Motor neuron (in vitro differentiated cells): ENCODE measurements at places on chromosomes 11 and 22. TPM values are rescaled to one million over a fixed set of nuclear protein-coding genes. Genes with fewer than 3 reads are reported as not detected.

CARNS1 gene
- total RNA-seq = 0.74 and 1.1 TPM in 2 replicates

DNA sequence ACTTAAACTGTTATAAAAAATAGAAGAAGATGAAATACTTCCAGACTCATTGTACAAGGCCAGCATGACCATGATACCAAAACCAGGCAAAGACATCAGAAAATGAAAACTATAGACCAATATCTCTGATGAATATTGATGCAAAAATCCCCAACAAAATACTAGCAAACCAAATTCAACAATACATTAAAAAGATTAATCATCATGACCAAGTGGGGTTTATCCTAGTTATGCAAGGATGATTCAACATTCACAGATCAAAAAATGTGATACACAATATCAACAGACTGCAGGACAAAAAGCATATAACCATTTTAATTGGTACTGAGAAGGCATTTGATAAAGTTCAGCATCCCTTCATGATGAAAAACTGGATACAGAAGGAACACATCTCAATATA is 824.5 kb upstream of the RAG2 start:
- ATAC-seq = no peak

GRCh38 chr11:108512708-108513107 is 14.5 kb upstream of the POGLUT3 start:
- no peak for ATAC-seq

DNA sequence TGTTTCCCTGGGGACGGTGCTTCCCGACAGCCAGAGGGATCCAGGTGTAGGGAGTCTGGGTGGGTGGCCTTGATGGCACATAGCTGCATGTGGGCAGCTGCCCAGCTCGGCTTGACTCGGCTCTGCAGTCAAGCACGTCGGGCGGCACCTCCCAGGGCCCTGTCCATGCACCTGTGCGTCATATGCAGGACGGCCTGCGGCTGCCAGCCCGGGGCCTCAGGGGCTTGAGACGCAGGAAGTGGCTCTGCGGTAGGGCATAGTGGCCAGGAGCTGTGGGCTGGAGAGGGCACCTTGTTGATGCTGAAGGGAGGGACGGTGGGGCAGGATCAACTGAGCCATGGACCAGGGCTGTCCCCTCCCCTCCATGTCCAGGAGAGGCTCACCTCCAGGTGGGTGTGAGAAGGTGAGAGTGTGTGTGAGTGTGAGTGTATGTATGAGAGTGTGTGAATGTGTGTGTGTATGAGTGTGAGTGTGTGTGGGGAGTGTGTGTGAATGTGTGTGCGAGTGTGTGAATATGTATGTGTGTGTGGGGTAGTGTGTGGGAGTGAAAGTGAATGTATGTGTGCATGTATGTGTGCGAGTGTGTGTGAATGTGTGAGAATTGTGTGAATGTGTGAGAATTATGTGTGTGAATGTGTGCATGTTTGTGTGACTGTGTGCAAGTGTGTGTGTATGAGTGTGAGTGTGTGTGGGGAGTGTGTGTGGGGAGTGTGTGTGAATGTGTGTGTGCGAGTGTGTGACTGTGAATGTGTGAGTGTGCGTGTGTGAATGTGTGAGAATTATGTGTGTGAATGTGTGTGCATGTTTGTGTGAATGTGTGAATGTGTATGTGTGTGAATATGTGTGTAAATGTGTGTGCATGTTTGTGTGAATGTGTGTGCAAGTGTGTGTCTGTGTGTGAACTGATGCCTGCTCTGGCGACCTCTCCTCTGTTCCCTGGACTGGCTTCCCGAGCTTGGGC is 5.7 kb upstream of the SUN2 start:
- ATAC-seq = no peak

CNIH2 gene
- total RNA-seq = 0.41 TPM in 1 of 2 replicates, not detected in the other

CALCA gene
- 6.8 and 7.2 TPM in 2 replicates for total RNA-seq

DNA sequence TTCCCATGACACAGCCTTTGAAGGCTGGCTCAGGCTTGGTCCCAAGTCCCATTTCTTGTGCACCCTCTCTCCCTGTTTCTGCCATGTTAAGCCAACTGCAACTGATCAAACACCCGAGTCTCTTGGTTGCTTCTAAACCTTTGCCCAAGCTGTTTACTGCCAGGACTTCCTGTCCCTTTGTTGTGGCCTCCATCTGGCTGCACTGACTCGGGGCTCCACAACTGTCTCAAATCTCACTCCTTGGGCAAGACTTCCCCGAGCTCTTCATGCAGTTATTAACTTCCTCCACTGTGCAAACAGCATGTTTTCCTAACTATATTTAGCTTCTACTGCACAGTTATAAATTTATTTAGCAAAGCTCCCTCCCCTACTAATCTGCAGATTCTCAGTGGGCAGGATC is 4.3 kb downstream of the VPREB1 start:
- ATAC-seq = no peak

DNA sequence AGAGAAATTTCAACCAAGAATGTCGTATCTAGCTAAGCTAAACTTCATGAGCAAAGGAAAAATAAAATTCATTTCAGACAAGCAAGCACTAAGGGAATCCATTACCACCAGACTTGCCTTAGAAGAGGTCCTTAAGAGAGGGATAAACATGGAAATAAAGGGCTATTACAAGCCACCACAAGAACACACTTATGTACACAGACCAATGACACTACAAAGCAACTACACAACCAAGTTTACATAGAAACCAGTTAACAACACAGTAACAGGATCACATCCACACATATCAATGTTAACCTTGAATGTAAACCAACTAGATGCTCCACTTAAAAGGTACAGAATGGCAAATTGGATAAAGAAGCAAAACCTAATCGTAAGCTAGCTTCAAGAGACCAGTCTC is 38.0 kb downstream of the TMEM123 start:
- no peak for ATAC-seq

- ATAC-seq = no peak
These were observed 11.7 kb upstream of the DNAJB13 start for GRCh38 chr11:73939096-73939495.

OR8H3 gene
- total RNA-seq = not detected in 2 replicates

GRCh38 chr22:22920104-22920654 is 32.6 kb downstream of the IGLL5 start:
- ATAC-seq = no peak

APOA4 gene
- not detected in 2 replicates for total RNA-seq

DNA sequence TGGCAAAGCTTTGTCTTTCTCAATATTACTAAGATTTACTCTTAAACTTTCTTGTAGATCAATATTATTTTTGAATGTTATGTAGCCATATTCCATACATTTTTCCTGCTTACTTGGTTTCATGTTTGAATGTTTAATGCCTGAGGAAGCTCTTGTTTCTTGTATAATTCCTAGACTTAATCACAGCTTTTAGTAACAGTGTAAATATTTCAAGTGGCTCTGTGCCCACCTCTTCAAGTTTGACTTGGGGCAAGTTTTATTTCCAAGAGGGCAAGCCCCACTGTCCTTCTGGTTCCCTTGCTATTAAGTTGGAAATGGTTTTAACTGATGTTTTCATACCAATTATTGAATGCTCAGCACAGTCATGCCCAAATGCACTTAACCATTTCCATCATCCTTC is 1004.1 kb downstream of the OPCML start:
- no peak for ATAC-seq

GRCh38 chr11:121643479-121644186 is 190.9 kb upstream of the SORL1-AS1 start:
- peak; percentile 58 for ATAC-seq

TMPRSS4 gene
- total RNA-seq = 1.7 TPM in 1 of 2 replicates, not detected in the other

GRCh38 chr11:9718147-9718546 is 54.3 kb downstream of the SWAP70 start:
- peak; percentile 60 for ATAC-seq

INS gene
- not detected in 2 replicates for total RNA-seq

GAS2 gene
- 1.5 and 2.0 TPM in 2 replicates for total RNA-seq

OR52H1 gene
- 0.51 TPM in 1 of 2 replicates, not detected in the other for total RNA-seq

SLC22A12 gene
- total RNA-seq = 0.15 TPM in 1 of 2 replicates, not detected in the other

FAM168A gene
- total RNA-seq = 46.6 and 53.3 TPM in 2 replicates

GRCh38 chr11:47225552-47226400 is 11.0 kb downstream of the DDB2 start:
- ATAC-seq = no peak

HORMAD2 gene
- 0.21 and 0.23 TPM in 2 replicates for total RNA-seq

GRCh38 chr11:11029027-11029426 is 171.2 kb upstream of the ZBED5 start:
- no peak for ATAC-seq

DNA sequence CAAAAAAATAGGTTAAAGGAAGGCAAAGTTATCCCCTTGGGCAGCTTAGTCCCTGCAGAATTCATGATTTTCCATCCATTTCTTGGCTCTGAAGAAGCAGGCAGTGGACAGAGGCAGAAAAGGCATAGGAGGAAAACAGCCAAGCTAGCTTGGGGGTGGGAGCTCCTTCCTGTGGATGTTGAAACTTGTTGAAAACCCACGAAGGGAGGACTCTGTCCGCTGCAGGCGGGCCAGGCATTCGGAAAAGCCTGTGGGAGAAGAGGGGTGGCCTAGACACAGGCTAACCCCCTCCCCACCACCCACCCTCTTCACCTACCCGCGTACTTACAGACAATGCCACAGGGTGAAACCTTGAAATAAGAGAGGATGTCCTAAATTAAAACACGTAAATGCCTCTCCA is 72.1 kb downstream of the C22orf31 start:
- ATAC-seq = peak; percentile 26

DNA sequence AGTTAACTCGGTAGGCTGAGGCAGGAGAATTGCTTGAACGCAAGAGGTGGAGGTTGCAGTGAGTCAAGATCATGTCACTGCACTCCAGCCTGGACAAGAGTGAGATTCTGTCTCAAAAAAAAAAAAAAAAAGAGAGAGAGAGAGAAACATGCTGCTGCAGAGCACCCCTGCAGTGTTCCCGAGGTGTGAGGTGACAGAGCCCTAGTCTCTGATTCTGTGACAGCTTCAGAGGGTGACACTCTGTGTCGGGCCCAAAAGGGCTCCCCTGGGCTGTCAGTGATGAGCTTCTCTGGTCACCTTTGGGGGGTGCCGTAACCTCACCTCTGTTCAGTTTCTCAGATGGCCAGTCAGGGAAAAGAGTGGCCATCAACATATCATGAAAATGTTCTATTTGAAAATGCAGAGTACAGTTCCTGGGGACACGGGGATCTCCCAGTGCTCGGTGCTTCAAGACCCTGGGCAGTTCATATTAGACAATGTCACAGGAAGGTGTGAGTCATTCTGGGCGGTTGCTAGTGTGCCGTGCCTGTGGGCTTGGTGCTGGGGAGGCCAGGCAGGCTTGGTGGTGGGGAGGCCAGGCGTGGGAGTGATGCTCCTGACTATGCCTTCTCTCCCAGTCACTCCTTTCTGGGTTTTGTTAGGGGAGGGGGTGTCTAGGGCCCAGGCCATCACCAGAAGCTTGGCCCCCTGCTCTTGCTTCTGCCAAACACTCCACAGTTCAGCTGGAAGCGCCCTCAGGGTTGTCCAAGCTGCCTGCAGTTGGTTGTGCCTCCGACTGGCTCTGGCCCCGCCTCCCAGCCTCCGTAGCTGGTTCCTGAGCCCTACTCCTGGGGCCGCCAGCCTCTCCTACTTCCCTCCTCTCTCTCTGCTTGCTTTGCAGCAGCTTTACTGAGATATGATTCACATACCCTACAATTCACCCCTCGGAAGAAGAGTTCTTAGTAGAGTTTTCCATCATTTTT is 52.5 kb upstream of the CLDN5 start:
- peak; percentile 85 for ATAC-seq

DNA sequence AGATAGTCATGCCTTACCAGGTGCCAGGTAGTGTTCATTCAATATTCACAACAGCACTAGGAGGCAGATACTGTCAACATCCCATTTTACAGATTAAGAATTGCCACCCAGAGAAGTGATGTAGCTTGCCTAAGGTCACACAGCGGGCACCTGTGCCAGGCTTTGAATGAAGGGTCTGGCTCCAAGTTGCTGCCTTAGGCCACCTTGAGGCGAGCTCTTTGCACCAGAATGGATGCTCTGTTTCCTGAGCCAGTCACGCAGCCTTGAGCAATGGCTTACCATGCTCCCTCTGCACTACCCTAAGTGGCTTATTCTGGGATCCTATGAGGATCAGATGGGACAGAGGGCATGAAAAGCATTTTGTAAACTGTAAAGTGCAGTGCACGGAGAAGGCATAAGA is 25.1 kb upstream of the TIMP3 start:
- ATAC-seq = no peak

GRCh38 chr11:75024764-75025211 is 36.1 kb downstream of the NEU3 start:
- peak; percentile 87 for ATAC-seq

- ATAC-seq = peak; percentile 71
These were observed at the start of gene KCNA4 for GRCh38 chr11:30016588-30017363. Gene KCNA4, minus strand, starts transcription at chr11:30017030. Its CDS starts 4,352 bp downstream, at chr11:30012678.

GRCh38 chr22:20298110-20298802 is 21.6 kb downstream of the DGCR6L start:
- no peak for ATAC-seq

DNA sequence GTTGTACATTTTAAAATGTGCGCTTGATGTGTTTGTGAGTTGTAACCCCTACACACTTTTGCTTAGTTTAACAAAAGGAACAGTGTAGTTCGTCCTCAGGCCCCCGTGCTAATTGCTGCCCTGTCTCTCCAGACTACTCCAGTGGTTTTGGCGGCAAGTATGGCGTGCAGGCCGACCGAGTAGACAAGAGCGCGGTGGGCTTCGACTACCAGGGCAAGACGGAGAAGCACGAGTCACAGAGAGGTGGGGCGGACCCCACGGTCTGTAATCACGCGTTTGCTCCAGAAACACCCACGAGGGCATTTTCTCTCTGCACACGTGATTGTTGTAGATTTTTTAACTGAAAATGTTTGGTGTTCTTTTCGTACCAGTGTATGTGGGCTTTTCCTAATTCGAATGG is 18.6 kb downstream of the CTTN start:
- ATAC-seq = no peak

DEFB131B gene
- not detected in 2 replicates for total RNA-seq

GRCh38 chr22:46187862-46188261 is 37.5 kb downstream of the PPARA start:
- no peak for ATAC-seq

MPEG1 gene
- 0.77 and 0.92 TPM in 2 replicates for total RNA-seq

- peak; percentile 83 for ATAC-seq
These were observed 779.7 kb upstream of the LRRC4C start for GRCh38 chr11:42239188-42239587.

GRCh38 chr11:11306855-11307254 is 46.2 kb downstream of the CSNK2A3 start:
- no peak for ATAC-seq

- peak; percentile 13 for ATAC-seq
These were observed 522 bp upstream of the SEPTIN5 start for GRCh38 chr22:19713650-19714311.

GRCh38 chr11:86571273-86571948 is 101.0 kb downstream of the ME3 start:
- ATAC-seq = no peak

DNA sequence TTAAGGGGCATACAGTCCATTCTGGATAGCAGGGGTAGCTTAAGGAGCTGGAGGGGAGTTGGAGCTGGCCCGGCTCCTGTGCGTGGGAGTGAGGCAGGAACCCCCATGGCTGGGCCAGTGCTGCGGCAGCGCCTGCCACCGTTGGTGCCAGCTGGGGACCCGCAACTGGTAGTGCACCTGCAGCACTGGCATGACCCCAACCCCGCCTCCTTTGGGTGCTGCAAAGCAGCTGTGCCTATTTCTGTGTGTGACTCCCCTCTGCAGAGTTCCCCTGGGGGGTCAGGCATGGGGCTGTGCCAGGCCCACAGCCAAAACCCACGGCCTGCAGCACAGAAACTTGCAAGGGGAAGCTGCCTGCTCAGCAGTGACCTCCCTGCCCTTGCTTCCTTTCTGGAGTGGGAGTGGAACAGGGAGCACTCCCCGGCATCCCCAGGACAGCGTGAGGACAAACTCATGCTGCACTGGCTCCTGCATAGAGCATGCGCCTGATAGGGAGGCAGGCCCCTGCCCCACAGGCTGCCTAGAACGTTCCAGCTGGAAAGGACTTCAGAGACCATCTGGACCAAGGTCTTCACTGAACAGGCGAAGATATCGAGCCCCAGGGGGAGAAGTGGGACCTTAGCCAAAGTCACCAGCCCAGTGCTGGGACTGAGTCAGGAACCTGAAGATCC is 26.2 kb upstream of the RAB1B start:
- no peak for ATAC-seq
